ENCODE measurements at places on chromosomes 5 and 9.

- DNase-seq, result no peak
These were observed 95.5 kb upstream of the PTPN3 start for GRCh38 chr9:109593612-109594011.

DNA sequence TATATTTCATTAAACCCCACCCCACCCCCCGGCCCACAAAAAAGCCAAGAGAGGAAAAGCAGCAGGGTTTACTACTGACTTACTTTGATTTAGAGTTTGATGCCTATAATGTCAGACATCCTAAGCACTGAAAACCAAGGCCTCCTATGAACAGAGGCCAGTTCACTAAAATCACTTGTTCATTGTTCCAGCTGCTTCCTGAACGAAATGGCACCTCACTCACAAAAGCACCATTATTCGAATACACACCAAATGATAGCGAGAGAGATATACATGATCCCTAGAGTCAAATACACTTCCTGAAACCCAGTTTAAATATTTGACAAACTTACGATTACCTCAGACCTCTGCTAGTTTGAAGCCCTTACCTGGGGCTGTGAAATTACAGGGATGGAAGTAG lies 66.6 kb downstream of the LPAR1 start:
- DNase-seq, result no peak

GRCh38 chr5:168023191-168023590 lies 268.3 kb upstream of the WWC1 start:
- no peak for DNase-seq

GRCh38 chr5:88680253-88681132 lies 202.5 kb downstream of the MEF2C start:
- DNase-seq, result peak; percentile 38

GRCh38 chr5:6260846-6261245 lies 117.5 kb downstream of the MED10 start:
- DNase-seq, result no peak

GRCh38 chr5:80959138-80959537 lies 1.0 kb upstream of the RASGRF2 start:
- DNase-seq, result no peak

GRCh38 chr5:88190106-88190834 lies 78.4 kb downstream of the TMEM161B start:
- no peak for DNase-seq

- no peak for DNase-seq
These were observed 86.1 kb downstream of the WWC1 start for GRCh38 chr5:168377525-168377924.

DNA sequence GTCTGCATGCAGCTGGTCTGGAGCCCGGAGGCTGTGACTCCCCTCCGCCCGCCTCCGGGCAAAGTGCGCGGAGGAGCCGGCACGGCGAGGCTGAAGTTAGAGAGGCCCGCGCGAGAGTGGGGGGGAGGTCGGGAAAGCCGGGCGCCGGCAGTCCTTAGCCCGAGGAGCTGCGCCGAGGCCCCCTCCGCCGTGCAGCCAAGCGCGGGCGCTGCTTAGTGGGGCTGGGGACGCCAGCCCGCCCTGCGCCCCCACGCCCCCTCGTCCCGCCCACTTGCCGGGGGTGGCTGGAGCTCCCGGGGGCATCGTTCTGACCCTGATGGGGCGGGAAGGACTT lies 403 bp downstream of the NINJ1 start:
- no peak for DNase-seq

GRCh38 chr5:64754066-64754465 lies 14.4 kb downstream of the SREK1IP1 start:
- no peak for DNase-seq

- no peak for DNase-seq
These were observed 13.9 kb upstream of the BTNL3 start for GRCh38 chr5:180974612-180975315.

GRCh38 chr5:126562823-126563222 lies 32.2 kb downstream of the ALDH7A1 start:
- DNase-seq, result no peak

- no peak for DNase-seq
These were observed 195.9 kb upstream of the TRIM32 start for GRCh38 chr9:116491219-116491618.

DNA sequence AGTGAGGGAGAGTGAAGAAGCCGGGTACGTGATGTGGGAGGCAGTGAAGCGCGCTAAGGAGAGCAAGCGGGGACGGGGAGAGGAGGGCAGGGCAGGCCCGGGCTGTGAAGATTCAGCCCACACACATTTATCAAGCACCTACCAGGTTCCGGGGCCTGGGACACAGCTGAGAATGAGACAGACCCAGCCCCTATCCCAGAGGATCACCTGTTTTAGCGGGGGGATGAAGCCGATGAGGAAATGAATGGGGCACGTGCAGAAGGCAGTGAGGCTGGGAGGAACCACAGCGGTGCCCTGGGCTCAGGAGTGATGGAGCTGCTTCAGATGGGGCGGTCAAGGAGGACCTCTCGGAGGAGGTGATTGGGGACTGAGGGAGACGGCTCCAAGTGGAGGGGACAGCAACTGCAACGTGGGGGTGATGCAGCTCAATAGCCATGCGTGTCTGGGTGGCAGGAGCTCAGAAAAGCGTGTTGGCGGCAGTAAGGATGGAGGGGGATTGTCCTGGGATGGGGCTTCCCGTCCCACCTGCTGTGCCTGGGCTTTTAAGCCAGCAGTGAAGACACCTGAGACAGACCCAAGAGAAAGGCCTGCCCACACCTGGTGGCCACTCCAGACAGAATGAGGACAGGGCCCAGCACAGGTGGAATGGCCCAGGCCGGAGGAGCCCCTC lies 77.5 kb upstream of the UNC5A start:
- no peak for DNase-seq

GRCh38 chr5:133116601-133117000 lies 64.8 kb downstream of the HSPA4 start:
- DNase-seq, result no peak

- no peak for DNase-seq
These were observed 10.0 kb upstream of the ARHGEF28 start for GRCh38 chr5:73615947-73616346.

- no peak for DNase-seq
These were observed 25.7 kb downstream of the PDGFRB start for GRCh38 chr5:150129813-150130492.

DNA sequence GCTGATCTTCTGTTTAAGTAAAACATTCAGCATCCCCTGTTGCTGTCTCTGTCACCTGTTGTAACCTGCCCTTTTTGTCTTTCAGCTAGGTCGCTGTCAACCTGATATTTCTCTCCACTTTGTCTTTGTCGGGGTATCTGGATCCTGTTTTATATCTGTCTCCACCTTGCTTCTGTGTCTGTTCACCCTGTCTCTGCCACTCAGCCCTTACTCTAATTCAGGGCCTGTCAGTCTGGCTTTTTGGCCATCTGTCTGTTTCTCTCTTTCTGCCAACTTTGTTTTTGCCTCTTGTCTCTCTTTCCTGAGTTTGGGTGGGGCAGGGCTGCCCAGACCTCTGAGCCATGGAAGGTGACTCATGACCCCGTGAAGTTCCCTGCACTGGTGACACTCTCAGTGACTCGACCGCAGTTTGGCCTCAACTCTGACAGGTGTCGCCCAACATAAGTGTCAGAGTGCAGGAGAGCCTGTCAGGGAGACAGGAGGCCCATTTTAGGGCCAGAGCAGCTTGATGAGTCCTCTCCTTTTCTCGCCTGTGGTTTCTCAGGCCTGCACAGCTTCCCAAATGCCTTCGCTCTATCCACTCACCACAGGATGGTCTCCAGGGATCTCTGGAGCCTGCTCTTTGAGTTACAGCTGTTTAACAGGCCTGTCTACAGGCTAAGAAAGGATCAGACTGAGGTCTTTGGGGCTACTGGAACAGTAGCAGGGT lies 868 bp downstream of the ZBTB43 start:
- DNase-seq, result no peak

GRCh38 chr9:137660144-137660543 lies 41.3 kb downstream of the EHMT1 start:
- no peak for DNase-seq

GRCh38 chr5:96373381-96373733 lies 59.7 kb downstream of the PCSK1 start:
- DNase-seq, result no peak

GRCh38 chr9:4308482-4308881 lies 8.6 kb upstream of the GLIS3 start:
- DNase-seq, result no peak

Measured in NCI-H187 (cell line).